ENCODE measurements at places on chromosomes 4 and X. TPM values are rescaled to one million over a fixed set of nuclear protein-coding genes. Genes with fewer than 3 reads are reported as not detected.

The SLC30A9 gene
- 40.8 TPM for total RNA-seq

The EVC2 gene
- total RNA-seq = 2.3 TPM

The UGT2B11 gene
- total RNA-seq = not detected

The P2RY8 gene
- not detected for total RNA-seq

The GABRG1 gene
- not detected for total RNA-seq

The MAP9 gene
- 6.5 TPM for total RNA-seq

The CCSER1 gene
- total RNA-seq = not detected

The ENPEP gene
- total RNA-seq = 0.12 TPM

The SERPINA7 gene
- total RNA-seq = not detected

The PPARGC1A gene
- 0.05 TPM for total RNA-seq

The BMP3 gene
- total RNA-seq = not detected

The PHF8 gene
- total RNA-seq = 12.5 TPM

The VEGFD gene
- total RNA-seq = 0.32 TPM

Measured in A549 treated with CpdA at 1 μM for 4 hours (cell line).